ENCODE measurements at places on chromosomes 11 and 22.

DNA sequence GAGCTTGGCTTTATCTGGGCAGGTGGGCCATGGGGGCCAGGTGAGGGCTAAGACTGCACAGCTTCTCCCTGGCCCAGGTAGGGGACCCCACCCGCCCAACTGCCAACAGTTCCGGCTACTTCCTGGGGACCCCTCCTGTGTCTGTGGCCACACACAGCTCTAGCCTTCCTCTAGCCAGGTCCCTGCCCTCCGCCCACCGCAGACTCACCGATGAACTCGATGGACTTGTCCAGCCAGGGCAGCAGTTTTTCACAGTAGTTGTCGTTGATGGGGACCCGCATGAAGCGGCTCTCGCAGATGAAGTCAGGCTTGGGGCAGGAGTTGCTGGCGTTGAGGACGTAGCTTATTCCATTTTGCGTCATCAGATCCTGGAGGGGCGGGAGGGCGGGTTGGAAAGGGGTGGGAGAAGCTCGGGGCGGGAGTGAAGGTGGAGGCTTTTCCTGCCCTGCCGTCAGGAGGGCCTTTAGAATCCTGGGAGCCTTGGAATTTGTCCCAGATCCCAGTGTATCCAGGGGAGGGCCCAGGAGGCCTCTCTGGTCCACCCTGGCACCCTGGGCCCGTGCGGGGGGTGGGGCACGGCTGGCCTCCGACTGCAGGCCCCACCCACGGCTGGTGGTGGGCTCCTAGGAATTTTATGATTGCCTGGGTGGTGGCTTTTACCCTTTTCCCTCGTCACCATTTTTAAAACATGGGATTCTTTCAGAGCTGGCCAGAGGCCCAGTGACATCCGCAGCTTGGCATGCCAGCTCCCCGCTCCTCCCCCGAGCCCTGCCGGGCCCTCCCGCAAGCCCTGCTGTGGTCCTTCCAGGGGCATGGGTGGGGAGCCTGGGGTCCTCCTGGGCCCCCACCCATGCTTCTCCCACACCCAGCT is 13.9 kb downstream of the DUSP8 start:
- no peak for DNase-seq

GRCh38 chr22:25447067-25447685 is 117.3 kb upstream of the GRK3 start:
- no peak for DNase-seq

DNA sequence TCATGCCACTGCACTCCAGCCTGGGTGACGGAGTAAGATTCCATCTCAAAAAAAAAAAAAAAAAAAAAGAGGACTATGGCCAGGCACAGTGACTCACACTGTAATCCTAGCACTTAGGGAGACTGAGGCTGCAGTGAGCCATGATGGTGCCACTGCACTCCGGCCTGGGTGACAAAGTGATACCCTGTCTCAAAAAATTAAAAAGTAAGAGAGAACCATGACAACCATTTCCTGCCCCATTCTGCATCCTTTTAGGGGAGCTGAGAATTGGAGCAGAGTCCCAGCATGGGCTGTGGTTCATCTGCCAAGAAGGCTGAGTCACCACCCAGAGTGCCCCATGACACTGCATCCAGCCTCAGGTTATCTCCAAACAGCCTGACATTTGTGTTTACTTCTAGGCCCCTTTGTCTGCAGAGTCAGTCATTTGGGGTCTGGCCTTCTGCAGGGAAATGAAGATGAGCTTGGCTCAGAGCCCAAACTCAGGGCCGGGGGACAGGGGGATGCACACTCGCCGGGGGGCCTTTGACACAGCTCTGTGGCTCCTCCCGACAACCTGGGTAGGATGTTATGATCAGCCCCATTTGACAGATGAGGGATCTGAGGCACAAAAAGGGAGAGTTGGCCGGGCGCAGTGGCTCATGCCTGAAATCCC is 4.7 kb downstream of the CSDC2 start:
- peak; percentile 66 for DNase-seq

DNA sequence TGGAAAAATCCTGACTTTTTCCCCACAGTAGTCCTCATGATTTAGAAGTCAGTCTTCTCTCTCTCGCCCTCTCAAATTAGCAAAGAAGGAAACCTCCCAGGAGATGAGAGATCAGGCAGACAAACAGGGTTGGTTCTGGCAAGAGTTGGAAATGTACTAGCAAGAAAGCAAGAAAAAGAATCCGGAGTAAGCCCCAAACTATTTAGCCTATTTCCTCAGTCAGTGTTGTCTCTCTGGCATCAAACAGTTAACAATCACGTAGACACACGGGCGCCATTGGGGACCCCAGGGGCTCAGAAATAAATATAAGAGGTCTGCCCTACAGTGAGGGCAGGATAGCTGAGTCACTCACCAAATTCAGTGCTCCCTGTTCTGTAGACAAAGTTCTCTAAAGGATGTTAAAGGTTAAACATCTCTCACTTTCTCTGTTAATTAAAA is 4.7 kb downstream of the C11orf52 start:
- DNase-seq: no peak

DNA sequence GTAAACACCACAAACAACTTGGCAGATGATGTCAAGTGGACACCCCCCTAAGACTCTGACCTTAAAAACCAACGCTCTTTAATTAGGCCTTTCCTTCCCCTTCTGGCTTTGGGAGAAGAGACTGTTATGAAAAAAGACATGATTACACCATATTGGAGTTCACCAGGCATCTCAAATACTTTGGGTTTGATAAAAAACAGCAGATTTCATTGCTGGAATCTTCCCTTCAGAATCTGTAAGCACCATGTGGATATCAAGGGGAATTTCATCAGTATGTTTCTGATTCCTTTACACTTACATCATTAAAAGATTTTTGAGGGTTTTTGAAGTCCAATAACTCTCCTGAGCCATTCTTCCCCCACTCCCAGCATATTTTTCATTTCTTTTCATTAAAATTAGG is 85.6 kb downstream of the KIRREL3 start:
- DNase-seq: no peak

DNA sequence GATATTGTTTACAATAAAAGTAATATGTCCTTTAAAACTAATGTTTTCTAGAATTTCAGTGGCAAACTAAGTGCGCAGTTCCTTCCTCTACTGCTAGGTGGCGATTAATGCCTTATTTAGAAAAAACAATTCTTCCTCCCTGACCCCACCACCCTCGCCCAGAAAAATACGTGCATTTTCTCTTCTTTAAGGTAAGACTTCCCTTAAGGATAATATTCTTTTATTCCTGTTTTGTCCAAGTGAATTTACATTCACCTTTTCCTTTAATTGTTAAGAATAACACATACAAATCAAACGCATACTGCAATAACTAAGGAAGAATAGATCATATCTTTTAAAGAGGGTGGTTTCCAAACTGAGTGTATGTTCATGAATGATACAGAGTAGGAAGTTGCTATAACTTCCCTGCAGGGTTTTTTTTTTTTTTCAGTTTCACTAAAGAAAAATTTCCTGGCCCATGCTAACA is 17.0 kb upstream of the PSMA1 start:
- peak; percentile 59 for DNase-seq

- peak; percentile 80 for DNase-seq
Measured at GRCh38 chr11:76380159-76380976, 564 bp downstream of the THAP12 start.

DNA sequence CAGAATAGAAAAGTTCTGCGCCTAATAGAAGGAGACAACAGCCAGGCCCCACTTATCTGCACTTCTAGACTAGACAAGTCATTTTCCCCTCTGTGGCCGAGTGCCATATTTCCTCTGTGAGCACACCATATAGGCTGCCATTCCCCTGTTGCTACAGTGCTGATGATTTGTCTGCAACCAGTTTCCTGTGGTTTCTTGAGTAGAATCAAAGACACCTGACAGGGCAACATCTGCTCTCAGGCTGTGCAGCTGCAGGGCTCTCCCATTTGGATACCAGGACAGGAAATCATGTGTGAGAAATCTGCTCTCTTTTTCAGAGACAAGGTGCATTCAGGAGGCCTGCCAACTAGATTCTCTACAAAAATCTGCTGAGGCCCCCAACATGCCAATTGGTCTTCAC is 879.3 kb downstream of the DLG2 start:
- DNase-seq: peak; percentile 6

GRCh38 chr11:40280159-40281051 is 1179.0 kb downstream of the LRRC4C start:
- DNase-seq: no peak

- no peak for DNase-seq
Measured at GRCh38 chr11:65260756-65261590, 789 bp upstream of the POLA2 start.

All from activated CD4-positive, alpha-beta T cell treated with anti-CD3 and anti-CD28 coated beads for 36 hours (primary cell).